Activated CD4-positive, CD25-positive, alpha-beta regulatory T cell treated with anti-CD3 and anti-CD28 coated beads, Interleukin-2, amount 50 U/mL, for 72 hours (primary cell): ENCODE measurements at places on chromosomes 7 and 10.

DNA sequence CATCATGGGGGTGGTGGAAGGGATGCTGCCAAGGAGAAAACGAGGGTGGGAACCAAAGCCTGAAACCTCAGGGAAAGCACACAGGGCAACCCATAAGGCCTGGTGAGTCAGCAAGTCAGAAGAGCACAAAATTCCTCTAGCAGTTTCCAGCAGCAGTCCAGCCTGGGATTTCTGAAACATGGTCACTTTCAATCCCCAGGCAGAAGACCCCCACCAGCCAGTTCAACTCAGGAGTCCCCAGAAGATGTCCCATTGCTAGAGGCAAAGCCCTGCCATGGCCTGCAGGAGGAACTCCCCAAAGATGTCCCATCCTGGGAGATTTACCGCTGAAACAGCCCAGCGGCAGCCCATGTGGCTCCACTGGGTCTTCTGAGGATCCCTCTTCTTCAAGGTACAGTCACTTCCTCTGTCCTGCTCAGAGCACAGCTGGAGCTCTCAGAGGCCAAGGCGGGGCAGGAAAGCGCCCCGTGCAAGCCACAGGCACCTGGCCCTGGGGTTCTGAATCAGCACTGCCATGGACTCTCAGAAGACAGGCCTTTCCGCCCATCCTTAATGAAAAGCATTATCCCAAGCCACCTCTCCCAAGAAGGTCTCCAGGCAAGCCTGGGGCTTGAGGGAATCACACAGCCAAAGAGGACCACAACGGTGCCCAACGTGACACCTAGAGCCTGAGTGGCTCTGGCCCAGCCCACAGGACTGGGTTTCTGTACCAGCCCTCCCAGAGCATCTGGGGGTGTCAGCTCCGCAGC lies 196.9 kb downstream of the GRID1 start:
- no peak for DNase-seq

DNA sequence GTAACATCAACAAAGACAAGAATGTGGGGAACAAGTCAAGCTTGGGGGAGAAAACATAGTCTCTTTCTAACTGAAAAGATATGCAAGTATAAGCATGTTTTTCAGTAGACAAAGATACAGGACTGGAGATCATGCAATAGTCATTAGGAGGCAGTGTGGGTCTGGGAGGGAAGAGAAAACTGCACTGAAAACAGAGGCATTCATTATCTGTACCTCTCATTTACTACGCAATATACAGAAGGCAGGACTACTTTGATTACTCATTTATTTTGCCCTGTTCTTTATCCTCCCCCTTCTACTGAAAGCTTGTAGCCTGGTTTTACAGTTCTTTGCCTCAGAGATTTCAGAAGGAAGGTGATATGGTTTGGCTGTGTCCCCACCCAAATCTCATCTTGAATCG lies 341.2 kb downstream of the CRPPA start:
- DNase-seq: no peak

- no peak for DNase-seq
Observed at GRCh38 chr7:25402532-25402931, 174.2 kb upstream of the NPVF start.

DNA sequence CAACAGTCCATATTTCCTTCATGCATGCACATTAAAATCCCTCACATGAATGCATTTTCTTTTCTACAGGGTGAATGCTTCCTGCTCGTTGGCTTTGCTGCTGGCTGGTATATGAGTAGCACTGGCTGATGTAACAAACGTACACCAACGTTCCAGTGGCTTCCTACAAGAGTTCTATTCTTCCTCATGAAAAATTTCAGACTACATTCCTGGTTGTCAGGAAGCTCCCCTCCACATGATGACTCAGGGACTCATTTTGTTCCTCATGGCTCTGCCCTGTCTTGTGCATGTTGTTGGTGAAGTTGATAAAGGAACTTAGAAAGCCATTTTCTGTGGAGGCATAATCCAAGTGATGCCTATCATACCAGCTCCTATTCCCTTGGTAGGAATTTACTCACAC lies 470.7 kb upstream of the KLF6 start:
- DNase-seq: no peak

DNA sequence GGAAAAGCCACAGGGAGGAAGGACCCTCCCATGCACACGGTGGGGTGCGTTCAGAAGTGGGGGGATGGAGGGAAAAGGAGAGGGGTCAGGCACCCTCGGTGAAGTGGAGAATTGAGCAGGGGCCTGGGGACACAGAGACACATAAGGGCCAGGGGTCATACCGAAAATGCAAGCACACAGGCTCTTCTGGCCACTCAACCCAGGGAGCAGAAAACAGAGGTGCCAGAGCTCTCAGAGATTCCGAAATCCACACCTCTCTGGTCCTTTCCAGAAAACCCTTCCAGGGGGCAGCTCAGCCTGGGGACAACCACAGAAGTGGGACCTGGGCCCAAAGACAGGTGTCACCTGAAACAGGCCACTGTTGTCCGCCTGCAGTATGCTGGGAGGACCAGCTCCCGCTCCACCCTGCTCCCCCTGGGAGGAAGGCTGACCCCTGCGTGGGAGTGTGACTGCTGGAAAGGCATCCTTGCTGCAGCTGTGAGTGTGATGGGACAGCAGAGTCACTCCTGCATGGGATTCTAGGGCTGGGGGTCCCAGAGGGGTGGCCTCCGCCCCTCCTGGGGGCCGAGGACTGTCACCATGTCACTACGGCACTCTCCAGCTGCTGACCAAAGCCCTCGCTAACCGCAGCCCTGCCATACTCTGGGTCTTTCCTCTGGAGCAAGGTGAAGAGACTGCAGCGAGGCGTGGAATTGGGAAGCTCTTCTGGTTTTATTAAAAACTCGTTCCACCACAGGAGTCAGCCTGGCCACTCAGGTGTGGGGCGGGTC lies 63.1 kb downstream of the TMEM209 start:
- DNase-seq: no peak

DNA sequence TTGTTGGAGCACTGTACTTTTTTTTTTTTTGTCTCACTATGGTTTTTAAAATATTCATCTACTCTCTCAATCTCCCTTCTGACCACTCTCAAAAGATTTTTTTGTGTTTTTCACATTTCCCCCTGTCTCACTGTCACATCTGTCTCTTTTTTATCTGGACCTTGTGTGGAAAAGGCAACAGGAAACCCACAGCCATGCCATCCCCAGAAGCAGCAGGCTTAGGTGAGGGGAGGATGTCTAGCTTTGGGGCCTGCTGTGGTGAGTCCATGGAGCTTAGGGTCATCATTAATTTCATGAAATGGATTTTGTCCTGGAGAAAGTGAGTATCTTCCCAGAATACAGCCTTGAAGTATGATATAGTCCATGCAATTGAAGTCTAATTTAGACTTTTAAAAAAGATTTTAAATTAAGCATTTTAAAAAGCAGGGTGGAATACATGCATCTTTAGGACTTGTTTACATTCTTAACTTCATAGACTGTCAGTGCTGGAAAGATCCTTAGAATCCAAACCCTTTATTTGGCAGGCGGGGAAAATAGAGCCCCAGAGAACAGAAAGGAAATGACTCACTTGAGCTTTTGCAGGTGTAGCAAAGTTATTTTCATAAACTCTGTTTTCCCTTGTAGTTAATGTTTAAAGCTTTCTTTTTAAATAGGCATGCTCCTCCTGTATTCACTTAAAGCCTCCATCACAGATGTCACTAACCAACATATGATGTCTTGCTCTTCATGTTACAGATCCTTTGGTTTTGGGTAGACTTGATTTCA lies 25.1 kb downstream of the MINDY4 start:
- DNase-seq: no peak

DNA sequence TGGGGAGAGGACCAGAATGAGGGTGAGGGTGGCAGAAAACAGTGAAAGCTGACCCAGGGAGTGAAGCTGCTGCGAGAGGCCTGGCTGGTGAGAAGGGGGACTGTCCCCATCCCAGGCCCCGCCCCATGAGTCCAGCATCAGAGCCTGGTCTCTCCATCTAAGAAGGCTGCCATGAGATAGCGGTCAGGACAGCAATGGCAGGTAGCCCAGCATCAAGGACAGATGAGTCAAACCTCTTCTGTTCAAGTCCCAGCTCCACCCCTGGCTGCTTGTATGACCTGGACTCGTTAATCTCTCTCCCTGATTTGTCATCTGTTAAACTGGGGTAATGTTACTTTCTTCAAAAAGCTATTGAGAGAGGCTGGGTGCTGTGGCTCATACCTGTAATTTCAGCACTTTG lies 22.2 kb downstream of the GPNMB start:
- no peak for DNase-seq

DNA sequence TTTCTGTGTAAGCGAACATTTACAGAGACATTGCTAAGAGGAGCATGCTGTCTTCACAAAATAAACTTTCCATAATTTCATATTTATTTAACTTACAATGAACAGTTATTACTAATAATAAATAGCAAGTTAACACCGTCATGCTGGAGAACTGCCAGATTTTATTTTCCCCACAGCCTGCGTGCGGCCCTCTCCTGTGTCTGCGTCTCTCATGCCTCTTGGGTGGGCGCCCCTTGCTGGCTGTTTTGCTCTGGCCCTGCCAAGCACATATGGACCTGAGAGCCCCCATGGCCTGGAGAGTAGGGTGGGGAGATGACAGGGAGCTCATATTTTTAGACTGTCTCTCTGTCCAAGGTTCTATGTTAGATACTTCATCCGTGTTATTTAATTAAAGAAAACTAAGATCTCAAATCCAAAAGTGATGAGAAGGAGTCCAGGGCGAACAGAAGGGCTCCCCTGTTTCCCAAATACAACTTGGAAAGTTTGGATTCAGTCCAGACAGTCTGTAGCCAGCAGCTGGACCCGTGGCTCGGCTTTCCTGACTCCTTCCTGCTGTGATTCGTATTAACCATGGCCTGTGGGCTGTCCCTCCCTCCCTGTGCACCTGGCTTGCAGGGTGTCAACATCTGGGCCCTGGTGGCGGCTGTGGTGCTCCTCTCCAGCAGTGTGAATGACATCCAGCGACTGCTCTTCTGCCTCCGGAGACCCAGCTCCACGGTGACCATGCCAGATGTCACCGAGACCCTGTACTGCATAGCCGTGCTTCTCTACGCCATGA lies 20.5 kb downstream of the FBH1 start:
- DNase-seq: no peak
